GM12878 (cell line): ENCODE measurements at places on chromosomes 16 and 17. TPM values are rescaled to one million over a fixed set of nuclear protein-coding genes. Genes with fewer than 3 reads are reported as not detected.

DNA sequence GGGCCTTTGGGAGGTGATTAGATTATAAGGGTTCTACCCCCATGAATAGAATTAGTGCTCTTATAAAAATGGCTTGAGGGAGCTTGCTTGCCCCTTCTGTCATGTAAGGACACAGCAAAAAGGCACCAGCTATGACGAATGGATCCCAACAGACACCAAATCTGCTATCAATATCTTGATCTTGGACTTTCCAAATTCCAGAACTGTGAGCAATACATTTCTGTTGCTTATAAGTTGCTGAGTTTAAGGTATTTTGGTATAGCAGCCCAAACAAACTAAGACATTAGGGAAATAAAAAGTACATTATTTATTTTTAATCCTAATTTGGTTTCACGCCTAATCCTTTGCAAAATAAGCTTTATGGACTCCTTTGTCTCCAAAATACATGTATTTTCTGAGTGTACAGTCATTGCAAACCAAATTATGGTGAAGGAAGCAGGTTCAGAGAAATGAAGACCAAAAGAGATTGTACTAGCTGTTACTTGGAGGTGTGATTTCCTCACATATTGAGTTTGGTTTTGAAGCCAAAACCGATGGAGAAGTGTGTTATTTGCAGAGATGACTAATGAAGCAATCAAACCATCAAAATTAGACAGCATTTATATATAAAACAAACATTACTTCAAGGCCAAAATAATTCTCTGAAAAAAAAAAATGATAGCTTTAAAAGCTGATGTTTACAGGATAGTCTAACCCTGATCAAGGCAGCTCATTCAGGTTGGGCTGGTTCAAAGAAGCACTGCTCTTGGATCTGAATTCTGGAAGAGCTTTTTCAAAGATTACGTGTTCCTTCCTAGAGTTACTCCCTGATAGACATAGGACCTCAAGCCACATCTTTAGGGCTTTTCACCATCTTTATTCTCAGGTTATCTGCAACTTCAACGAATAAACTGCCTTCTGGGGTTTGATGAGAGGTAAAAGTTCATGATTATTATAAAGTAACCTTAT is 71.6 kb downstream of the MYO1D start:
- H3K27me3 ChIP-seq, result no peaks in the 10 kb centered on the region
- no peaks in the 10 kb centered on the region for H3K36me3 ChIP-seq
- H3K4me1 ChIP-seq, result no peaks in the 10 kb centered on the region
- H3K27ac ChIP-seq, result no peak overlapping the region
- no peak overlapping the region for H3K4me3 ChIP-seq
- DNase-seq, result no peak

GRCh38 chr16:84715424-84715823 is 15.6 kb downstream of the USP10 start:
- DNase-seq, result no peak
- H3K36me3 ChIP-seq, result peaks cover 13% of the 10 kb centered on the region
- H3K27me3 ChIP-seq, result no peaks in the 10 kb centered on the region
- no peak overlapping the region for H3K27ac ChIP-seq
- no peak overlapping the region for H3K4me3 ChIP-seq

GRCh38 chr16:19033761-19034160 is 33.7 kb upstream of the COQ7 start:
- H3K27me3 ChIP-seq, result no peaks in the 10 kb centered on the region
- DNase-seq, result no peak
- no peak overlapping the region for H3K27ac ChIP-seq
- no peaks in the 10 kb centered on the region for H3K36me3 ChIP-seq
- H3K4me3 ChIP-seq, result no peak overlapping the region
- no peaks in the 10 kb centered on the region for H3K4me1 ChIP-seq

DNA sequence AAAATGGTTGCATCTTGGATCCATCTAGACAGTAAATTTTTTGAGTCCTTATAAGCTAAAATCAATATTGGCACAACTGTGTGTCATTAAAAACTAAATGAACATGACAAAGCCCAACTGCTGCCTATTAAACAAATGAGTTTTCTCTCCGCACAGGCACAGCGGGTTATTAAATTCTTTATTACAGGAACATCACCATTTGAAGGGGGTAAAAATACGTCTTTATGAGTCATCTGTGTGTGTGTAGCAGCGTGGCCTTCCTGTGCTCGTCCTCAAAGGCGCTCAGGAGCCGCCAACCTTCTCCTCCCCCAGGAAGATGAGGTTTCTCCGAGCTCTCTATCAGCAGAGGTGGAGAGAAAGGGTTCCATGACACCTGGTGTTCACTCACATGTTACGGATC is 62.6 kb upstream of the SDK2 start:
- no peak for DNase-seq
- H3K4me3 ChIP-seq, result no peak overlapping the region
- no peaks in the 10 kb centered on the region for H3K27me3 ChIP-seq

- H3K27me3 ChIP-seq, result no peaks in the 10 kb centered on the region
- DNase-seq, result no peak
- no peaks in the 10 kb centered on the region for H3K36me3 ChIP-seq
- peaks cover 30% of the 10 kb centered on the region for H3K4me1 ChIP-seq
- peak overlapping the region; percentile 59; the same call in 1 of the 2 replicates for H3K4me3 ChIP-seq
Observed at GRCh38 chr16:25052151-25052511, 37.0 kb upstream of the ARHGAP17 start.

GRCh38 chr17:32288615-32289014 is 23.0 kb downstream of the RHBDL3 start:
- no peak overlapping the region for H3K27ac ChIP-seq
- no peak for DNase-seq
- H3K4me1 ChIP-seq, result peaks cover 7% of the 10 kb centered on the region
- no peak overlapping the region for H3K4me3 ChIP-seq

- no peaks in the 10 kb centered on the region; the same call in 1 of the 2 replicates for H3K36me3 ChIP-seq
- no peak overlapping the region for H3K4me3 ChIP-seq
- H3K27me3 ChIP-seq, result no peaks in the 10 kb centered on the region
- peaks cover 4% of the 10 kb centered on the region; the same call in 1 of the 2 replicates for H3K4me1 ChIP-seq
Observed at GRCh38 chr17:66692421-66692690, 142.6 kb upstream of the CACNG5 start.

DNA sequence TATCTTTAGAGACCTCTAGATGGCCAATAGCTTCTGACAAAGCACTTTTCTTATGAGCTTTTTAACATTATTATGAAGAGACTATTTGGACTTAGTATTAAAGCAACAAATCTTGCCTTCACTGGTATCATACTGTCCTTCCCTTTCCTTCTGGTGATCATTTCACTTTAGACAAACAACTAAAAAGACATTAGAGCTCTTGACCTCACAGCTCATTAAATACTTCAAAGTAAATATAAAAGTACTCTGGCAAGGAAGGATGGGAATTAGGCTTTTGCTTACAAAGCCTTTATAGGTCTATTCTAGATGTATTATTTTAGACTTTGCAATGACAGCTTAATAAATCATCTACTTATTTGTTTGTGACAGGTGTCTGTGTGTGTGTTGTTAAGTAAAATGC is 11.1 kb downstream of the STXBP4 start:
- no peak overlapping the region for H3K4me3 ChIP-seq
- H3K27me3 ChIP-seq, result no peaks in the 10 kb centered on the region
- H3K36me3 ChIP-seq, result no peaks in the 10 kb centered on the region
- H3K4me1 ChIP-seq, result peaks cover 12% of the 10 kb centered on the region
- DNase-seq, result no peak

GRCh38 chr16:24671455-24671954 is 57.9 kb upstream of the TNRC6A start:
- H3K4me1 ChIP-seq, result peaks cover 17% of the 10 kb centered on the region
- H3K27me3 ChIP-seq, result no peaks in the 10 kb centered on the region
- DNase-seq, result no peak
- no peaks in the 10 kb centered on the region for H3K36me3 ChIP-seq
- H3K27ac ChIP-seq, result no peak overlapping the region
- H3K4me3 ChIP-seq, result no peak overlapping the region

DNA sequence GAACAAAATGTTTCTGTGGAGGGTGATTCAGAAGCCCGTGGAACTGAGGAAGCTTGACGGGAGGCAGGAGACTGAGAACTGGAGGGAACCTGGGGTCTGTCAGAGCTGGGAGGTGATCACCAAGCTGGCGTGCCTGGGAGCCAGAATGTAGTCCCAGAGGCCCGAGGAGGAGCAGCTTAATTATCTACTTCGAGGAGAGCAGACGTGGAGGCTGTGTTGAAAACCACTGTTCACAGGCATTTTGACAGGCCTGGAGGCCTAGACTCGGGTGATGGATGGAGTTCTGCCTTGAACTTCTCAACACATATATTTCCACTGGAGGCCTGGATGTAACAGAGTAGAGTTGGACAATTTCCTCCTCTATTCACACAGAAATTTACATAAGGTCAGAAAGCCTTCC is 177.7 kb upstream of the SALL1 start:
- H3K27me3 ChIP-seq, result no peaks in the 10 kb centered on the region
- no peak overlapping the region for H3K4me3 ChIP-seq
- no peak overlapping the region for H3K27ac ChIP-seq
- H3K36me3 ChIP-seq, result no peaks in the 10 kb centered on the region

DNA sequence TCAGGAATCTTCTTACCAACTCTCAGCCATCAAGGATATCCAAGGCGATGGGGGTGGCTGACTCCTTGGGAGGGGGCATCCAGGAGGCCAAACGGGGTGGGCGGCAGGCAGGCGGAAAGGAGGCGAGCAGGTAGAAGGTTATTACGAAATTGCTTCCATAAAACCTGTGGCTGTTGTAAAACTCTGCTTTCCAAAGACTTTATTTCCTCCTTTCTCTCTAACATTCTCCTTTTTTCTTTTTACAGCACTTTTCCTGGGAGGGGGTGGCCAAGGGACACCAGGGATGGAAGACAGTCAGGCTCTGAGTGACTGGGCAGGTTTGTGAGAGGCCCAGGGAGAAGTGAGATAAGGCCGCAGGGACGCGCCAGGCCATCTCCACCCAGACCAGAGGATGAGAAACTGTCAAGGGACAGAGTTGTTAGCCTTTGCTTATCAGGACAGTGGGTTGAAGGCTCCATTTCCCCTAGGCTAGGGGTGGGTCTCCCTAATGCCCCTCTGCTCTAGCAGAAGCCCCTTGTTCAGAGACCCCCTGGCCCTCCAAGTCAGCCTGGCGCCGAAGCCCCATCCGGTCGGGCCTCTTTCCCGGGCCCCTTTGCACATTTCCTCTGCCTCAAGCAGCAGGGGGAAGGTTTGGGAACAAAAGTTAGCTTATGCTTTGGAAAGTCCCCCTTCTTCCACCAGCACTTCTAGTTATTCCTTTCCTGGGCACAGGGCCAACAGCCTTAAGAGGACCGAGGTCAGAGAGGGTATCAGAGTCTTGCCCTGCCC is 5.0 kb upstream of the HOXB9 start:
- H3K4me3 ChIP-seq, result no peak overlapping the region
- H3K4me1 ChIP-seq, result peaks cover 17% of the 10 kb centered on the region
- no peaks in the 10 kb centered on the region; the same call in 1 of the 2 replicates for H3K36me3 ChIP-seq
- no peak for DNase-seq
- peaks cover 22% of the 10 kb centered on the region for H3K27me3 ChIP-seq

DNA sequence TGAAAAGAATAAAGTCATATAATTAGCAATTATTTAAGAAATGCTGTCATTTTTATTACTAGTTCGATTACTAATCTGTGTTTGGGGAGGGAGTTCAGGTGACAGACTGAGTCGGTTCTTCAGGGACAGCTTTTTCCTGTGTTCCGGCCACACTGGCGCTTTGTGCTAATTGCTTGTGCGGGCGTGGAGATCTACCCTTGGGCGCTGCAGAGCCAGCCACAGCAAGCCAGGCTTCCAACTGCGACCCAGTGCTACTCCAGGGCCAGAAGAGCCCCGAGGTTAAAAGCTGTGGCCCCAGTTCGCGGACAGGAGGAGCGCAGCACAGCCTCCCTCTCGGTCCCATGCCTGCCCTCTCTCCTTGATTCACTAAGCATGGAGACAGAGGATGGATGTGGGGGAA is 6.5 kb upstream of the OR2C1 start:
- no peak for DNase-seq
- H3K27me3 ChIP-seq, result no peaks in the 10 kb centered on the region
- H3K4me3 ChIP-seq, result no peak overlapping the region
- no peaks in the 10 kb centered on the region for H3K36me3 ChIP-seq
- no peak overlapping the region for H3K27ac ChIP-seq

- no peak for DNase-seq
- peaks cover 3% of the 10 kb centered on the region; the same call in 1 of the 2 replicates for H3K4me1 ChIP-seq
- H3K36me3 ChIP-seq, result 0 out of 2 replicates have a peak, but pooled peaks cover 4% of the 10 kb centered on the region
- H3K27ac ChIP-seq, result no peak overlapping the region
Observed at GRCh38 chr17:81196505-81197408, 26.0 kb downstream of the CEP131 start.

DNA sequence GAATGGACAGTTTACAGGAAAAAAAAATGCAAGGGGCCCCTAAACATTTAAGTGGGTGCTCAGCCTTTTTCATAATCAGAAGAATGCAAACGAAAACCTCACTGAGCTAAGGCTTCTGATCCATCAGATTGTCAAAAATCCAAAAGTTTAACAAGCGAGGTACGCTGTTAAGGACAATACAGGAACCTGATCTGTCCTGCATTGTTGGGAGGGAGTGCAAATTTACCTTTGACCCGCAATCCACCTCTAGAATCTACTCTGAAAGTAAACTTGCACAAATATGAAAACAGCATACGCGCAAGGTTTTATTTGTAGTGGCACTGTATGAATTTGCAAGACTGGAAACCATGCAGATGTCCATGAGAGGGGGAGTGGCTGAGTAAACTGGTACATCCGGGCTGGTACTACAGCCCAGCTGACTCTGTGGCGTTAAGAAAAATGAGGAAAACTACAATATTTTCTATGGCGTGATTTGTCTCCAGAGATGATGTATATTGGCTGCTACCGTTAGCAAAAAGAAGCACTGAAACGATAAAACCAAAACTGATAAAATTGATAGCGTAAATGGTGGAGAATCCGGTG is 28.8 kb upstream of the ST6GALNAC1 start:
- peaks cover 5% of the 10 kb centered on the region for H3K4me1 ChIP-seq
- H3K27ac ChIP-seq, result peak overlapping the region; percentile 71
- H3K27me3 ChIP-seq, result no peaks in the 10 kb centered on the region

GRCh38 chr17:56125830-56126819 is 27.1 kb upstream of the ANKFN1 start:
- H3K27me3 ChIP-seq, result no peaks in the 10 kb centered on the region
- DNase-seq, result no peak
- H3K27ac ChIP-seq, result no peak overlapping the region
- no peaks in the 10 kb centered on the region for H3K4me1 ChIP-seq

DNA sequence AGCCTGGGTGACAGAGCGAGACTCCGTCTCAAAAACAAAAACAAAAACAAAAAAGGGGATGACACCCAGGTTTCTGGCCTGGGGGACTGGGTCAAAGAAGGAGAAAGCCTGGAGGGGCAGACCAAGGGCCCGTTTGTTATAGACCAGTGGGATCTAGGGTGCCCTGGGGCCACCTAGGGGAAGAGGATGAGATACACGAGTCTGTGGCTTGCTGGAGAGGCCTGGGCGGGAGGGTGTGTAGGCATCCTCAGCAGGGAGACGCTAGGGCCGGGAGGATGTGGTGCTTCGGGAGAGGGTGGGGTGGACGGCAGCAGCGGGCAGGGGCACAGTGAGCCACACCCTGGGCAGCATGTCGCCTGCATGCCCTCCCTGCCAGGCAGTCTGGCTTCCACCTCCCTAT is 17.1 kb upstream of the CRK start:
- peaks cover 24% of the 10 kb centered on the region for H3K36me3 ChIP-seq
- no peak overlapping the region for H3K4me3 ChIP-seq
- H3K4me1 ChIP-seq, result peaks cover 27% of the 10 kb centered on the region
- no peak for DNase-seq
- no peaks in the 10 kb centered on the region for H3K27me3 ChIP-seq

Gene UBN1
- total RNA-seq, result 28.0 and 32.5 TPM in 2 replicates

Gene SHISA9
- 0.05 and 0.18 TPM in 2 replicates for total RNA-seq

Gene CTRL
- 2.0 and 3.6 TPM in 2 replicates for total RNA-seq

Gene BAIAP2
- 0.64 and 1.2 TPM in 2 replicates for total RNA-seq

Gene CLEC19A
- not detected in 2 replicates for total RNA-seq

Gene NTN3
- total RNA-seq, result not detected in 2 replicates

Gene TMEM106A
- 14.6 and 18.7 TPM in 2 replicates for total RNA-seq

Gene MMP15
- 0.13 and 0.56 TPM in 2 replicates for total RNA-seq

Gene CDC6
- 47.7 and 52.0 TPM in 2 replicates for total RNA-seq

Gene ZNF768
- total RNA-seq, result 17.3 and 19.3 TPM in 2 replicates

Gene OR1F1
- total RNA-seq, result not detected in 2 replicates
